ENCODE measurements at places on chromosomes 5 and 9. TPM values are rescaled to one million over a fixed set of nuclear protein-coding genes. Genes with fewer than 3 reads are reported as not detected.

Gene AK6
- total RNA-seq = 30.8 TPM

Gene CARTPT
- total RNA-seq = not detected

Gene GBGT1
- 14.3 TPM for total RNA-seq

Gene CFAP90
- total RNA-seq = not detected

Gene AJM1
- total RNA-seq = 8.8 TPM

Gene PCDHA12
- total RNA-seq = not detected

Gene GABRP
- total RNA-seq = not detected

Gene TMEM38B
- 7.9 TPM for total RNA-seq

Gene PRRC1
- 55.6 TPM for total RNA-seq

Gene NIM1K
- total RNA-seq = 0.68 TPM

Gene C5orf52
- not detected for total RNA-seq
